Activated T-helper 1 cell treated with anti-CD3 and anti-CD28 coated beads, Interleukin-2, amount 50 U/mL, for 16 hours (primary cell): ENCODE measurements at places on chromosomes 6 and 20.

- no peak for DNase-seq
These were observed 98.1 kb upstream of the ASCC3 start for GRCh38 chr6:100979267-100979666.

DNA sequence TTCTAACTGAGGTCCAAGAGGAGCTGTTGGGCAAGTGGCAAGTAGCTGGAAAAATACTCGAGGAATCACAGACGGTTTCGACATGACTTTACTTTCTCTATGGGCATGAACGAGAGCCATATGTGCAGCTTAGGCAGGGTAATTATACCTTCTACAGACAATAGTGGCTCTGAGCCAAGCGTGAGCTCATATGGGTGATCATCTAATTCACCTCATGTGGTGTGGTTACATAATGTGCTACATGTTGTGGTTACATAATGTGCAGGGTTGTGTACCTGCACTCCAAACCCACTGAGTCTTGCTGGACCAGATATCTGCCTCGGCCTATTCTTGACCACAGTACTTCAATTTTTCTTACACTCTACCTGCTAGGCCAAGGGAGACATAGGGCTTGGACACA is 771.7 kb upstream of the EYS start:
- DNase-seq, result no peak

GRCh38 chr6:157531169-157531985 is 150.4 kb downstream of the ZDHHC14 start:
- DNase-seq, result no peak

DNA sequence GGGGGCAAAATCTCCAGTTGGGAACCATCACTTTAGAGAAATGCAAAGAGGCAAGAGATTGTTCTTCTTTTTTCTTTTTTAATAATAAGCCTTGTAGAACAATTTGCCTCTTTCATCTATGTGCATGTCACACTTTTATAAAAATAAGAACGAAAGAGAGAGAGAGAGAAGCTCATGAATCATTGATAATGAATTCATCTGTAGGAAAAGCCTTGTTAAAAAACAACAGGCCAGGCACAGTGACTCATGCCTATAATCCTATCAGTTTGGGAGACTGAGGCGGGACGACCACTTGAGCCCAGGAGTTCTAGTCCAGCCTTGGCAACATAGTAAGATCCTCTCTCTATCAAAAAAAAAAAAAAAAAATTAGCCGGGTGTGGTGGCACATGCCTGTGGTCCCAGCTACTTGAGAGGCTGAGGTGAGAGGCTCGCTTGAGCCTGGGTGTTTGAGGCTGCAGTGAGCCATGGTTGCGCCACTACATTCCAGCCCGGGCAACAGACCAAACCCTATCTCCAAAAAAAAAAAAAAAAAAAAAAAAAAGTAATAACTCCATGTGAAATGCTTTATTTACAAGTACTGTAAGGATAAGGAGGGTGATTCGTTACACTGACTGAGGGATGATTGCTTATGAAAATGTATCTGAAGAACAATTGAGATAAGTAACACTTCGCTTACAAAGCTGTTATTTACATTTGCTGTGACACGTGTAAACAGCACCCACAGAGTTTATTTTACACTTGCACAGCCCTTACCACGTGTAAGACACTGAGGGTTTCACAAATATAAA is 6.0 kb downstream of the CCN5 start:
- no peak for DNase-seq

GRCh38 chr6:166743406-166744222 is 116.6 kb upstream of the RPS6KA2 start:
- no peak for DNase-seq

GRCh38 chr20:16846006-16846405 is 97.8 kb downstream of the OTOR start:
- no peak for DNase-seq
